ENCODE measurements at places on chromosomes 3 and 15.

DNA sequence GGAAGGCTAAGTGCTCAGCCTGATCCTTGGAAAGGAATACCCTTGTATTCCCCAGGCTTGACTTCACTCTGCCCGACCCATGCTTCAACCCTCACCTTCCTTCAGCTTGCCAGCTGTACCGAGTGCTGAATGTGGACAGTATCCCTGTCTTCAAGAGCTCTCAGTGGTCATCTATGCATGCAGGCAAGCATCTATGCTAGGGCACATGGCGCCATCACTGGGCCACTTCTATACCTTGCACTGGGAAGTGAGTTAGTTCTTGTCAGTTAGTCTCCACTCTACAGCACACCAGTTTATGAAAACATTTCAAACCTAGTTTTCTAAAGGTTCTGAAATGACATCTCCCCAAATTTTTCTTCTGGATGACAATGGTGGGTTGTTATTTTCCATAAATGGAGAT, 82.0 kb upstream of the MYRIP start:
- no peak for DNase-seq

GRCh38 chr3:51712511-51712931, 5.7 kb downstream of the GRM2 start:
- DNase-seq: no peak

GRCh38 chr15:50890751-50891150, 17.7 kb upstream of the AP4E1 start:
- DNase-seq: no peak

DNA sequence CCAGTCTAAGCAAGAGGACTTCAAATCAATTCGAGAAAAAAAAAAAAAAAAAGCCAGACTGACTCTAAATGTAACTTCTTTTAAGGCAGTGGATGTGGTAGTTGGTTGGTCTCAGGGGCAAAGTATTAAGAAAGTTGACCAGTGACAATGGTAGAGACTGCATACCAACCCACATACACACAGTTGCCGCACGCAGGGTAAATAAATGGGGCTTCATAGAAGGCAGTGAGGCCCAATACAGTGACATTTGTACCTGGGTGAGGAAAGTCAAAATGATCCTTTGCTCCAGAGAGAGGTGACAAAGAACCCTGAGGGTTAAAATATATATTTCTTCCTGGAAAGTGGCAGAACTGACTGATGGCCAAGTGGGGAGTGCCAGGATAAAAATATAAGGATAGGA, 100.8 kb upstream of the MEX3B start:
- no peak for DNase-seq

DNA sequence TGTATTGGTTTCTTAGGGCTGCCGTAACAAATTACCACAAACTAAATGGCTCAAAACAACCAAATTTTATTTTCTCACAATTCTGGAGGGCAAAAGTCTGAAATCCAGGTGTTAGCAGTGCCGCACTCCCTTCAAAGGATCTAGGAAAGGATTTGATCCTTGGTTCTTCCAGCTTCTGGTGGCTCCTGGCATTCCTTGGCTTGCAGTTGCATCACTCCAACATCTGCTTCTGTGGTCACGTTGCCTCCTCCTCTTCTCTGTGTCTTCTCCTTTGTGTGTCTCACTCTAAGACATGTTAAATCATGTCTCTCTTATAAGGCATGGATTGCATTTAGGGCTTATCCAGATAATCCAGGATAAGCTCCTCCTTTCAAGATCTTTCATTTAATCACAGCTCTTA, 262.2 kb downstream of the MEX3B start:
- no peak for DNase-seq

Data from effector memory CD4-positive, alpha-beta T cell (primary cell).